Naive thymus-derived CD4-positive, alpha-beta T cell (primary cell): ENCODE measurements at places on chromosomes 5 and 9.

GRCh38 chr5:122781465-122781864 is 6.6 kb downstream of the SNX2 start:
- peaks cover 14% of the 10 kb centered on the region for H3K4me1 ChIP-seq
- no peak for DNase-seq
- no peak overlapping the region for H3K27ac ChIP-seq

DNA sequence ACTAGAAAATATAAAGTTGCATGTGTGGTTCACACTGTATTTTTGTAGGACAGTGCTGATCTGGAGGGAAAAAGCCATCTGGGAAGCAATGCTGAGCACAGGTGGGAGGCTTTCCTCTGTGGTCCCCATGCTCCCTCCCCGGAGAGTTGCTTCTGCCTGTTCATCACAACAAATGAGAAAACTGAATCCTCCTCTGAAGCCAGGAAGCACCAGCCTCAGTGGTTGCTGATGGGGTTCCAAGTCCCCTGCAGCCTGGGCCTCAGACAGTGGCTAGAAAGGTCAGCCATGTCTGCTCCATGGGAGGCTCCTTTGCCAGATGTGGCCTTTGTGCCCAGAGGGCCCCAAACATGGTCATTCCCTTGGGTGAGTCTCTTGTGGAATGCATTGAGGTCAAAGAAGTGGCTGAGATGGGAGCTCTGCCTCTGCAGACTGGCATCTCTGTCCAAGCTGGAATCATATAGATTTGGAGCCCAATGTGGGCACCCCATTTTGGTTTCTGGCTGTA is 77.6 kb downstream of the C5orf15 start:
- no peak overlapping the region for H3K4me3 ChIP-seq
- H3K27ac ChIP-seq = no peak overlapping the region
- H3K27me3 ChIP-seq = no peaks in the 10 kb centered on the region
- DNase-seq = no peak
- H3K36me3 ChIP-seq = no peaks in the 10 kb centered on the region

DNA sequence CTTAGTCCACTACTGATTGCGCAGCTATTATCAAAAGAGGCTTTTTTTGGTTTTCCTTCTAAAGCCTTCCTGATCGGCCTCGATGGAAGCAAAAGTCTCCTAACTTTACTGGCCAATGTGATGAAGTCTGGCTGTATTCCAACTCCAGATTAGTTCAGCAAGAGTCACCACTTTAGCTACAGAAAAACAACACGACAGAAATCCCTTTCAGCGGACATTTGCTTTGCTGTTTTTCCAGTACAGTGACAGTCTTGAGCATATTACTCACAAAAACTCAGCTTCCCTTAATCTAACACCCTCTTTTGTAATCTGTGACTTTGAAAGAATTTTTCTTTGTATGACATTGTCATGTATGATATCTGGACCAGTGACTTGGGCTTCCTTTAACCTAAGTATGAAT is 95.7 kb downstream of the HOMER1 start:
- no peak overlapping the region for H3K27ac ChIP-seq
- H3K4me1 ChIP-seq = no peaks in the 10 kb centered on the region
- DNase-seq = no peak

GRCh38 chr5:154898210-154898609 is 39.8 kb downstream of the CNOT8 start:
- H3K27ac ChIP-seq = no peak overlapping the region
- H3K4me3 ChIP-seq = no peak overlapping the region
- peaks cover 87% of the 10 kb centered on the region for H3K36me3 ChIP-seq
- H3K27me3 ChIP-seq = no peaks in the 10 kb centered on the region
- DNase-seq = no peak

- no peak for DNase-seq
- peaks cover 6% of the 10 kb centered on the region for H3K36me3 ChIP-seq
- no peak overlapping the region for H3K27ac ChIP-seq
These were observed 137.6 kb downstream of the INSYN2B start for GRCh38 chr5:169842699-169843098.

DNA sequence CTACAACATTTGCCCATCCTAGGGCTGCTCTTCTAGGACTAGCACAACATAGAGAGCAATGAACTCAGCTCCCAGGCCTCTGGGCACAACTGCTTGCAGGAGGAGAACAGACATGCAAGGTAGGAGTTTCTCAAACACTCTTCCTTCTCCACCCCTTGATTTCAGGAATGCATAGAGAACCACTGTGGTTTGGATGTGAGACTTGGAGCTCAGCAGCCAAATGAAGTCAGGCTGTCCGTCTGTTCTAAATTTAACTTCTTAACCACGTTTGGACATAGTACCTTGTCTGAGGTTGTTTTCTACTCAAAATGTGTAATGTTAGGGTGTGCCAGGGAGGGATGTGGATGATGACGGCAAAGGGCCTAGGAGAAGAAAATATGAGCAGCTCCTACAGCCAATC is 515.1 kb upstream of the TNC start:
- H3K36me3 ChIP-seq = no peaks in the 10 kb centered on the region
- no peak for DNase-seq
- H3K4me3 ChIP-seq = no peak overlapping the region
- H3K27me3 ChIP-seq = no peaks in the 10 kb centered on the region
- no peak overlapping the region for H3K27ac ChIP-seq
